GM12892 (cell line): ENCODE measurements at places on chromosomes 7 and 10.

- DNase-seq, result no peak
These were observed 19.9 kb downstream of the ADAP1 start for GRCh38 chr7:934469-935163.

DNA sequence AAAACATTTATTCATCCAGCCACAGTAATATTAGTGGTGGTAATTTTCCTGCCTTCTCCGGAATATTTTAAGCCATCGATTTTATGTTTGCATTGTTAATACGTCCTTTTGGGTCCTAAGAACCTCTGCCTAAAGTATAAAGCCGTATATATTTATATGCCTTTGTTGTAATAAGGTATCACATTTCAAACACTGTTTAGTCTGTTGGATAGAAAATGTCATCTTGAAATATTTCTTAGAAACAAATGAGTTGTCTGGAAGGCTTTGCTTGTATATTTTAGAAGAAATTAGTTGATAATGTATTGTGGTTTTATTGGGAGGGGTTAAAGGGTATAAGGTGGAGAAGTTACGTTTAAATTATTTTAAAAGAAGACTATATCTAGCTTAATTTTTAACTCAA is 11.1 kb downstream of the PRPF18 start:
- DNase-seq, result no peak

- DNase-seq, result no peak
These were observed 83.9 kb downstream of the MKX start for GRCh38 chr10:27661514-27662286.

GRCh38 chr7:28389504-28390395 is 22.6 kb upstream of the CREB5 start:
- no peak for DNase-seq

- no peak for DNase-seq
These were observed 59.9 kb upstream of the FAM3C start for GRCh38 chr7:121456015-121456414.

DNA sequence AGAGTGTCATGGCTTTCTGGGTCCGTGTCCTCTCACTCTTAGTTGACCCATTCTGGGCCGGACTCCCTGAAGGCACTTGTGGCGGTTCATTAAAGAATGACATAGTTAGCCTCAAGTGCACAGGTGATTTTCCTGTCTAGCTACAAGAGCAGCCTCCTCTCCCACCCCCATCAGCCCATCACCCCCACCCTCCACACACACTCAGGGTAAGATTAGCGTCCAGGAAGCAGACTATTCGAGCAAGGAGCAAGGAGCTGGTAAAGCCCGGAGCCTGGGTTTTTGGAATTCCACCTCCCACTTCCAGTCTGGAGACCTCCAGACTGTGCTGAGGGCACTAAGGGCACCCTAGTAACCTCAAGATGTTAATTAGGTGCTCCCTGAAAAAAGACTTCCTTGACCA is 39.5 kb downstream of the TACR2 start:
- DNase-seq, result no peak

DNA sequence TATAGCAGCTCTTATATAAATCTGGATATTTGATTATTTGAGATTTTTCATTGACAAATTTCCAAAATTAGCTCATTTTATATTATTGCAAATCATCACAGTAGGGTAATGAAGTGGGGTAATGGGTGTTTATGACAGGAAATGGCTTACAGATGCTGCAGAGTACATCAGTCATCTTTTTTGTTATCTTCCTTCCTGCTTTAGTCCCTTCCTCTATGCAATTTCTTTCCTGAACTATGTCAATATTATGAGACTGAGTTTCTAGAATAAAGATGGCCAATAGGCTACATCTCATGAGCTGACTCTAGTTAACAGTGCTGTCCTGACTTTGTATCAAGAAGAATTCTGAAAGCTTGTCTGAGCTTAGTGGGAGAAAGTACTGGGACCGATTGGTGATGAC is 244.5 kb downstream of the XPNPEP1 start:
- no peak for DNase-seq

GRCh38 chr10:24469993-24470392 is 253.7 kb downstream of the ARHGAP21 start:
- DNase-seq, result no peak

DNA sequence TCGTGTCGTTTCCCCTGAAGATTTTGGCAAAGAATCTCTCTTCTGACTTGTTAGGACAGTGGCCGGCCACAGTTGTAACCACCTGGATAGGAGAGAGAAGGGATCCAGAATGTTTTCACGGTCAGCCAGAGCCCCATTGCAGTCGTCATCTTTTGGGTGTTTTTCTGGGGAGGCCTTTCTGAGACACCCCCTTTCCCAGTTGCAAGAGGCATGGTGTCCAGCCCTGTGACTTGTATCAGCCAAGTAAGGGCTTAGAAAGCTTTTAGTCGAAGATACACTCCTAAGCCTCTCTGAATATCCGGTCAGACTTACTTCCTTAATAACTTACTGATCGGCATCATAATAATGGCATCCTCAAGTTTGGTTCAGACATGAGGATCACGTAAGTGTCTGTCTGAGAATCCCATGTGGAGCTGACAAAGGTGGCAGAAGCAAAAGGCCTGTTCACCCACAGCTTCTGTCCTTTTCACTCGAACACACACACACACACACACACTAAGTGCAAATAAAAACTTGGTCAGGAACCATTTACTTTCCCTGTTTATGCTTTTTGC is 435.7 kb upstream of the GALNT17 start:
- no peak for DNase-seq

DNA sequence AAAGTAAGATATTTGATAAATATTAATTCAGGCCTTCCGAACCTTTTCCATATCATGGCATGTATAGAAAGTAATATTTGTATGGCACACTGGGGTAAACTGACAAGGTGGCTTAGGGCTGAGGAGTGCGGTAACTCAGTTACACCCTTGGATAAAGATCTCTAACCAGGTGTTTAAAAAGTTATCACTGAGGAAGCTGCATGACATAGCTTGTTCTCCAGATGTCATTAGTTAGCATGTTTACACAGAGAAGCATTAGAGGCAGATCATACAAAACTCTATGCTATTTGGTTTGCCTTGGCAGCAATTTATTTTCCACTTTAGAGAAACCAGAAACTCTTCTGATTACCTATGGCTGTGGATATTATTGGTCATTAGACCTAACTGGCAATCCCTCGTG is 118.2 kb downstream of the ST7 start:
- DNase-seq, result no peak

GRCh38 chr7:103803631-103804030 is 185.8 kb downstream of the RELN start:
- no peak for DNase-seq

DNA sequence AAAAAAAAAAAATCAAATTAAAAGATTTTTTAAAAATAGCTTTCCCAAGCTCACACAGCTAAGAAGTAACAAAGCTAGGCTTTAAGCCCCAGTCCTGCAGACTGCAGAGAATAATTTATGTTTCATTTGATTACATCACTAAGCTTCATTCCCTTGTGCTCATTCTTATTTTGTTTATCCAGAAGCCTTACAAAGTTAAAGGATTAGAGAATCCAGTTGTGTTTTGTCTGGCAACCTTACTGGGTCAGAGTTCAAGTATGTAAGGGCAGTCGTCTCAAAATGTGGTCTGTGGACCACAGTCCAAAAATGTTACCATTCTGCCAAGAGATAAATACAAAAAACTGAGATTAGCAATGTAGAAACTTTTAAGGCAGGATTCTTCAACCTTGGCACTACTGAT is 32.1 kb upstream of the EZH2 start:
- DNase-seq, result no peak

DNA sequence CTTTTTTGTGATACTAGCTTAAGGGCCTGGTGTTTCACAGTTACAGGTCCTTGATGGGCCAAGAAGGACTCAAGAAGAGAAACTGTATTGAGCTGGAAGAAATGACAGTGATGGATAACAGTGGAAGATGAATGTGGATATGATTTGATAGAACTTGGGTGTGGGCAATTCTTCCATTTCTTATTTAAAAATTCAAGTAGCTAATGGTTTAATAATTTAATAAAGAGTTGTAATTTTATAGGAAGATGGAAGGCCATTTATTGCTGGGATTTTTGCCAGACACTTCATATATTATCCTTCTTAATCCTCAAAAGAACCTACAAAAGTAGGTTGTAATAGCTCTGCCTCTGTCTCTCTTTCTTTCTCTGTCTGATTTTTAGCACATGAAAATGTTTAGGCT is 21.3 kb upstream of the AKR1B1 start:
- no peak for DNase-seq

DNA sequence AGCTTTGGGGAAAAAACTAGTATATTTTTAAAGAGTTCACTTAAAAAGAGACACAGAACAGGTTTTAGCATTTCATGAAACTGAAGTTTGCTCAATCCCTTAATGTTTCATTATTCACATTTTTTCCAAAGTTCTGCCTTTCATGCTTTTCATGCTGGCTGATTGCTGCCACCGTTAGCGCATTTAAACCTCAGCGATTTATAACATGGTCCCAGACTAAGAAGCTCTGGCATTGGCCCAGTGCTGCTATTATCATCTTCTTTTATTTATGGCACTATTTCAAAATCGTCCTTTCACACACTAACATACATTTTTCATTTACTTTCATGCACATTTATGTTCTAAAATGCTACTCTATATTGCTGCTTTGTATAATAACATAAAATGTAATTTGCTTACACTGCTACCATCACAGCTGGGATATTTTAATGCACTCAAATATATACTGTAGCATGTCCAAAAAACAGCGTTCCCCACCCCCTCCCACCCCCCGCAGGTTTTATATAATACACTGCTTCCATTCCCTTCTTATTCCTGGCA is 141.9 kb downstream of the MPP7 start:
- no peak for DNase-seq
